ENCODE measurements at places on chromosomes 1 and 21.

DNA sequence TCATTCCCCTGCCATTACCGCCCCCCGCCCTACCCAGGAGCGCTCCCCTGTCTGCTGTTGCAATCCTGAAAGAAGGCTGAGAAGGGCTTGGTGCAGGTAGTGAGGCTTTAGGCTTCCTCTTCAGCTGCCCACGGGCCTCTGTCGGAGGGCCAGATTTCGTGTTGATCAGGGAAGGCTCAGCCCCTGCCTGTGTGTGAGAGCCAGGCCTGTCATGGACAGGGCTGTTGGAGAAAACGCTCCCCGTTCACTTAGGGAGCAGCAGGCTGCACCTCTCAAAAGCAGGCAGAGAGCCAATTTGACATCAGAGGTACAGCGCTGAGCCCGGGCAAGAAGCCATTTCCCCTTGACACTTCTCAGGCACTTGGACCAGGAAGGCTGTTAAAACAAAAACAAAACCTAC, 19.0 kb downstream of the TEX35 start:
- no peak for DNase-seq

GRCh38 chr1:116984406-116985160, 17.0 kb upstream of the CD101 start:
- no peak for DNase-seq

DNA sequence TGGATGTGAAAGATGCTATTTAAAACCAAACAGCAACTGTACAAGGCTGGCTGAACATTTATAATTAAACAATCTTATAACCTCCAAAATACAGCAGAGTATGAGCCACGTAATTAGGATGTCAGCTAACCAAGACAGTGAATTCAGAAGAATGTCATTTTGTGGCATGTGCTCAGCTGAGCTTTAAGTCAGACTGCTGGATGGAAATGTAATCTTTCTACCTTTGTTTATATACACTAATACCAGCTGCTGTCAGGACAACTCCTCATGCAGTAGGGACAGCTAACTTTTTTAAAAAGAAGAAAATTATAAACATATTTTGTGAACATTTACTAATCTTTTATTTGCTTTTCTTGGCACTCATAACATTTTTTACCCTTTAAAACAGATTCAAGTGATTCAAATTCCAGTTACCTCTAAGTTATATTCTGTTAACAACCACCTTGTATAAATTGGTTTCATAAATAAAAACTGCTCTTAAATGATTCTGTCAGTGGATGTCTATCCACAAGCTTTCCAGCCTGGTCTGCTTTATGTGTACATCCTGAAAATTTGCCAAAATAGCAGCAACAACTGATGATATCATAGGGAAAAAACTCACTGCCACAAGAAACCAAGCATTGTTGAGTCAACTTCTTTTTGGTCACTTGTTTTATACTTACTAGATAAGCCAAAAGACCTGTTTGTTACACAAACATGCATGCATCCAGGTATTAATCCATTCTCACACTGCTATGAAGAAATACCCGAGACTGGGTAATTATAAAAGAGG, 36.1 kb downstream of the DPH5 start:
- DNase-seq = no peak

DNA sequence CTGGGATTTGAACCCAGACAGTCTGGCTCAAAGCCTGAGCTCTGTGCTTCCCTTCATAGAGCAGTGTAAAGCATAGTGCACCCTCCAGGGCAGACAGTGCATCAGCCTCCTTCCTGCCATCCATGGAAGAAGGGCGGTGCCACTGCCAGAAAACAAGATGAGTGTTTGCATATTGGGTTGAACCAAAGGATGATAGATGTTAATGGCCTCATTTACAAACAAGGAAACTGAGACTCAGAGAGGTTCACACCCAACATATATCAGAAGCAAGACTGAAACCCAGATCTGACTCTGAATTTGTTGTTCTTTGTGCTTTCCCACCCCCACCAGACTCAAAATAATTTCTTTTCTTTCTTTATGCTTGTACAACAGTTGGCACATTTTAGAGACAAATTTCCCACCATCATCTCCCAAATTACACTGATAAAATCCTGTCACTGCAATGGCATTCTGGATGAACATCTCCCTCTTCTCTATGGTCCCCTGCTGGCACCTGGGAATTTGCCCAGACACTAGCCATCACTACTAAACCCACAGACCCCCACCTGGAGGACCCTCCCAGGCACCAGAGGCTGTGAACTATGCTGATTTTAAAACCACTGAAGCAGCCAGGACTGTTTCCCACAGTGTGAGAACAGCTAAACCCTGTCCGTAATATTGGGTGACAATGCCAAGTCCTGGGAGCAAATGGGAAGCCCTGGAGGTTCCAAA, 45.4 kb upstream of the MPZL1 start:
- DNase-seq = no peak

DNA sequence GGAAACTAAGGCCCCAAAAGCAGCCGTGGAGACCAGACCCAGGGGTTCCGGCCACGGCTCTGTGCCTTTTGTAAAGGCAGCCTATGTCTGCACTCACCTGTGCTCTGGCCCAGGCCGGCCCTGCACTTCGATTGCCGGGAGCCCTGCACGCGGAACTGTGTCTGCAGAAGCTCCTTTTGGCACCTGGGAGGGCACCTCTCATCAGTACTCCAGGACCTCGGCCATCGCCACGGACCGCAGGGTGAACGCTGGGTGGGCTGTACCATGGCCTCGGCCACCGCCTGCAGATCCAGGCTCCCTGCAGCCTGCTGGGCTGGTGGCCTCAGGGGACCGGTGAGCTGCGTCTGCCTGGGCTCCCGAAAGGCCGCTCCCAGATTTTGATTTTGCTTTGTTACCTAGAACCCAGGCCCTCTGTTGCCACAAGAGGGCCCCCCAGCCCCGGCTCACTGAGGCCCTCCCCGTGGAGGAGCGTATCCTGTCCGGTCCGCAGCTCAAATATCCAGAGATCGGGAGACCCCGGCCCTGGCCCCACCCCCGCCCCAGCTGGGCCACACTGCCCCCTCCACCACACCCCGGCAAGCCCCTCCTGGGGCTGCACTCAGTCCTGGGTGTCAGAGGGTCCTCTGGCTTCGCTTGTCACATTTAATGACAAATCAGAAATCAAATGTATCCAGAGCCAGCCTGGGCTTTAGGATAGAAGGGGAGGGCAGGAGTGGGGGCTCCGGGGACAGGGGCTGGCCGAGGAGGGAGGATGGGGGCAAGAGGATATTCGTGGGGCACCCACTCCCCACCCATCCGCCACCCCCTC, 60.2 kb upstream of the PDE9A start:
- no peak for DNase-seq
